ENCODE measurements at places on chromosomes 1 and 21.

GRCh38 chr1:3824650-3825049, 28.4 kb upstream of the LRRC47 start:
- no peak for DNase-seq

GRCh38 chr1:41328001-41328615, 33.1 kb upstream of the FOXO6 start:
- DNase-seq, result no peak

DNA sequence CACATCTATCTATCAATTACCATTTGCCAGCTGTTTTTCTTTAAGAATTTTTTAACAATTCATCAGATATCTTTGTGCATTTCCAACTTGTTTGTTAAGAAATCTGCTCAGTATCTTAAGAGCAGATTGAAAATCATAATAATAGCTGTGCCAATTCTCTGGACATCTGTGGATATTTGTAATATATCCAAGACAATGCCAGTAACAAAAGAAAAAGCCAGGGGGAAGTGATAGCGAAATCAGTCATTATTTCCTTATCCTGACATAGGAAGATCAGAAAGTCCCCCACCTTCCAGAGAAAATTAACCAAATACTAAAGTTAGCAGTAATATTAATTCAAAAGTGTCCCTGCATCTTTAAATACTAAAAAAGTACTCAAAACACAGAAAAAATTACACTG, 217.1 kb downstream of the RERE start:
- no peak for DNase-seq

- DNase-seq, result no peak
Observed at GRCh38 chr1:27915082-27915575, 19.7 kb upstream of the SMPDL3B start.

All from activated effector memory CD4-positive, alpha-beta T cell treated with Interleukin-2 at 50 U/mL for 16 hours (primary cell).